NCI-H187 treated with DMSO at 0.1 percent for 48 hours (cell line): ENCODE measurements at places on chromosomes 11 and 22.

DNA sequence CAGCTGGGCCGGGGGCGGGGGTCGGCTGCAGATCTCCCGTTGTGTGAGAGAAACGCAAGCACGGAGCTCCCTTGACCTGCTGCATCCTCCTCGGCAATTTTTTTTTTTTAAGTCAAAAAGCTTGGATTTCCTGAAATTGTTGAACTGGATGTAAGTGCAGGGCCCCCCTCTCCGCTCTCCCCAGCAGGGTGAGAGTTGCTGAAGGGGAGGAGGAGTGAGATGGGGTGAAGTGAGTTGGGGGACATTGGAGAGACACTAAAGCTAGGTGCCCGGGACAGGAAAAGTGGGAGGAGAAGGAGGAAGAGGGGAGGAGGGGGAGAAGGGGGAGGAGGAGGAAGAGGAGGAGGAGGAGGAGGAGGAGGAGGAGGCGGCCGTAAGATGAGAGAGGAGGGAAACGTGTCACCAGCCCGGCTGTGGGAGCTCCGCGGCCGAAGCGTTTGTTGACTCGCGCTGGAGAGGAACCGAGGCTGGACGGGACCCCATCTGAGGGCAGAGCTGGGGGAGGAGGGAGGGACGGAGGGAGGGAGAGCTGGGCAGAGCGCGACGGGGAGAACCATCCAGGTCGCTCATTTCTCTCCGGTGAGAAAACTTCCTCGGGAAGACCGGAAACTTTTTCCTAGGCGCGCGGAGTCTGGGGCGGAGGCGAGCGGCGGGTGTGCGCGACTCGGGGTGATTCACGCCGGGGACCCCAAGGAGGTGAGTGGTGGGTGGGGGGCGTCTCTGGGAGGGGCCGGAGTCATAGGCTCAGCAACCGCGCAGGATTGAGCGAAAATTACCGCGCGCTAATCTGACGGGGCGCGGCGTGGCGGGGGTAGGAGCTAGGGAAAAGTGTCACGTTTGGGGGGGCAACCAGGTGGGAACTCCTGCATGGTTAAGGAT lies 80.2 kb downstream of the PRR5L start:
- no peak for DNase-seq

DNA sequence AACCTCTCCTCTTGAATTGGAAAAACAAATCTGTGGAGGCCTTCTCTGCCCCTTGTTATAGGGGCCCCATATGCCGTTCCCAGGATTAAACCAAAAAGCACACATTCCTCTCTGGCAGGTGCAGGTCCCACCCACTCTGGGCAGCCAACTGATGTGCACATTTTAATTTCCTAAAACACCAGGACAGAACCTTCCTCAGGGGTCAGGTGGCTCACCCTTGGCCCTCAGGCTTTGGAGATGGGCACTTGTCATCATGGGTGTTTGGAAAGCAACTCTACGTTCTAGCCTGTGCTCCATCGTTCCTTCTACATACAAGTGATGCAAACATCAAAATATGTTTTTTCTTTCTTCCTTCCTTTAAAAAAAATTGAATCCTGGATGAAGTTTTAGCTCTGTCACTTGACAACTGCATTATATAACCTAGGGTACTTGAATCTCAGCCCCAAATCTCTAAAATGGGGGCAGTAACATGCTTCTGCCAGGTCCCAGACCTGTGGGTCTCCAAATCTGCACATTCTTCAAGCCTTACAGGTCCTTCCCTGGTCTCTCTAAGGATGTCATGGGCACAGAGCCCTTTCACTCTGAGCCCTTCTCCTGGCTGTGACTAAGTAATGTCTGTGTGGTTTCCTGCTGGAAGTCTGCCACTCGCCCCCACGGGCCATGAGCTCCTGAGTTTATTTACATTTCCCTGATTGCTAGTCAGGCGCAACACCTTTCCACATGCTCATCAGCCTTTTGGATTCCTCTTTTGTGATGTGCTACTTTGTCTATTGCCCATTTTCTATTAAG lies 43.8 kb downstream of the KCNQ1OT1 start:
- DNase-seq, result no peak

DNA sequence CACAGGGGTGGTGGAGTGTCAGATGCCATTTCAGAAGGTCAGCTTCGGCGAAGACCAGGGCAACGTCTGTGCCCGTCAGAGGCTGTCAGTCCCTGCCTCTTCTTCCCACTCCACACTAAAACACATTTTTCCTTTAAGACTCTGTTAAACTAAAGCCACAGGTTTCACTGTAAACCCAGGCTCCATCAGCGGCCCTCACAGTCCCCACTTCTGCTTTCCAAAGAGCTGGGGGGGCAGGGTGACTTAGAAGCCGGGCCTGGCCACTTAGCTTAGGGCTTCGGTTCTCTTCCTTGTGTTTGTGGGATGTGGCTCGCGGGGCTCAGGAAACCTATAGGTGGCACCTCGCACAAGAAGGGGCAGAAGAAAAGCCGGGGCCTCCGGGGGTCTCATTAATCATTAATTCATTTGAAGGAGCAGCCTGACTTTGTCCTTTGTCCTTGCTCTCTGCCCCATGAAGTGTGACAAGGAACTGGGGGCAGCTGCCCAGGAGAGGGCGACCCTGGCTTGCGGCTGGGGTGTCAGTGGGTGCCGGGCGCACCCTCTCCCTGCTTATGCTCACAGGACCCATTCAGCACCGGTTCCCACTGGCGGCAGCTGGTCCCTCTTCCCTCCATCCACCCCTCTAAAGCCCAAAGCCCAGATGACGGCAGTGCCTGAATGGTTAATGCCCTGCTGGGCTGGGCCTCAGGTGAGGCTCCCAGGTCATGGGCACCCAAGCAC lies 4.1 kb downstream of the SLC25A45 start:
- DNase-seq, result no peak

DNA sequence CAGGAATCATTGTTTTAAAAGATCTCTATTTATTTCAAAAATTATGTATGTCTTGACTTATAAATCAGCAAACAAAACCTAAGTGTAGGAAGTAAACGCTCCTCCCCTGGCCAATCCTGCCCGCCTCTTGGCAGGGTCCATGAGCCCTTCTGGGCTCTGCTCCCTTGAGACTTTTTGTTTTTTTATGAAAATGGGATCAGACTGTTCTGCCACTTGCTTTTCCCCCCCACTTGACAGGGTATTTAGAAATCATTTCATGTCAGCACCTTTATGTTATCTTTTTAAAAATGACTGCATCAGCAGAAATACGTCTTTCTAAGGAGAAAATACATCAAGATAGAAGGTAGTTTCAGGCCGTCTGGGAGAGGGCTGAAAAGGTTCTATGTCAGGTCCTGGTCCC lies 35.6 kb downstream of the FBLN1 start:
- no peak for DNase-seq

DNA sequence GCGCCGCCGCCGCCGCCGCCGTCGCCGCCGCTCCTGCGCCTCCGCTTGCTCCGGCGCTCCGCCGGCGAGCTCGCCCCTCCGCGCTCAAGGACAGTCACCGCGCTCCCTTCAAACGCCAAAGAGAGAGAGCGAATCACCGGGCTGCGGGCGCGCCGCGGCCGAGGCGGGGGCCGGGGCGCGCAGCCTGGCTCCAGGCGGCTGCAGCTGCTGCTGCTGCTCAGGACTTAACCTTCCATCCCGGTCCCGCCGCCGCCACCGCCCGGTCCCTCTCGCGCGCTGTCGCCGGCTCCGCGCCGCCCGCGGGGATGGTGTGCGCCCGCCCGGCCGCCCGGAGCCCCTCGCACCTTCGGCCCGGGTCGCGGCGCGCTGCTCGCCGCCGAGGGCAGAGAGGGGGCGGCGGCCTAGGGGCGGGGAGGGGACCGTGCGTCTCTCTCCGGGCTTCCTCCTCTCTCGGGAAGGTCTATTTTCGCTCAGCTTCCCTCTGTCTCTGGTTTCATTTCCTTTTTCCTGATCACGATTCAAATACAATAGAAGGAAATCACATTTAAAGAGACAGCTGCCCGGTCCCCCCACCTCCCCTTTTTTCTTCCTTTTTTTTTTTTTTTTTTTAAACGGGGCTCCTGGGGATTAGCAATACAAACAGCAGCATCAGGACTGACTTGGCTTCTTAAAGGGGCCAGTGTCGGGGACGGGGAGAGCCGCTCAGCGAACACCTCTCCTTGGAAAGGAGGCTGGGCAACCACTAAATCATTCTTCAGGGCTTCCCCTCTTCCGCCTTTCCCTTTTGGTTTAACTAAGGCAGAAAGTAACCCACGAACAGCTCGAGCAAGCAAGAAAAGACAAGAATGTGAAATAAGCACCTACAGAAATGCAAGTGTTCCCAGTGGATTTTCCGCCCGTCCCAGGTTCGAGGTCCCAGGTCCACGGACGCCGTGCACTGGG lies 22.1 kb downstream of the LMO2 start:
- DNase-seq, result no peak

DNA sequence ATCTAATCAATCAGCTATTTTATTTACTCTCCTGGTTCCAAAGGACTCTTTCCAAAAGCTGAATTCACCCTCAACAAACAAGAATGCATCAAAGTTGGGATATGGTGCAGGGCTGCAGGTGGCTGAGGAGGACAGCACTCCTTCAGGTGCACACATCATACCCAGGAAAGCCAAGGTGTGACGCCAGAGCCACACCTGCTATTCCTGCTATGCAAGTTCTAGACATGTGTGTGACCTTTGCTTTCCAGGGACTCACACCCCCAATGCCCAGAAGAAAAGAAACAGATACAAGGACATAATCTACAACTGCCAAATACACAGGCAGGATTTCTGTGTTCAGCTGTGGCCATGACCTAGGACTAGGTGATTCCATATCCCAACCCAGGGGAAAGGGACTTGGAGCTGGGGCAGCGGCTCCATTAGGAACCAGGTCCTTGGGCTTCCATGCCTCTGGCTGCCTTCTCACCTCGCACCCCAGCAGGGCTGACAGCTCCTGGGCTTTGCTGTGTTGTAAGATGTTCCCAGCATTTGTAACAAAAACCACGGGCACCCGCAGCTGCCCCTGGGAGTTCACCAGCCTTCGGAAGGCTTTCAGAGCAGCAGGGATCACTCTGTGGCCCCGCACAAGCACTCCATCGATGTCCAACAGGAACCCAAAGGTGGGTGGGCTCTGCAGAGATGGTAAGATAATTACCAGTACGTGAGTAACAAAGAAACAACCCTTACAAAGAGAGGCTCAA lies 9.8 kb downstream of the HDHD5 start:
- no peak for DNase-seq

DNA sequence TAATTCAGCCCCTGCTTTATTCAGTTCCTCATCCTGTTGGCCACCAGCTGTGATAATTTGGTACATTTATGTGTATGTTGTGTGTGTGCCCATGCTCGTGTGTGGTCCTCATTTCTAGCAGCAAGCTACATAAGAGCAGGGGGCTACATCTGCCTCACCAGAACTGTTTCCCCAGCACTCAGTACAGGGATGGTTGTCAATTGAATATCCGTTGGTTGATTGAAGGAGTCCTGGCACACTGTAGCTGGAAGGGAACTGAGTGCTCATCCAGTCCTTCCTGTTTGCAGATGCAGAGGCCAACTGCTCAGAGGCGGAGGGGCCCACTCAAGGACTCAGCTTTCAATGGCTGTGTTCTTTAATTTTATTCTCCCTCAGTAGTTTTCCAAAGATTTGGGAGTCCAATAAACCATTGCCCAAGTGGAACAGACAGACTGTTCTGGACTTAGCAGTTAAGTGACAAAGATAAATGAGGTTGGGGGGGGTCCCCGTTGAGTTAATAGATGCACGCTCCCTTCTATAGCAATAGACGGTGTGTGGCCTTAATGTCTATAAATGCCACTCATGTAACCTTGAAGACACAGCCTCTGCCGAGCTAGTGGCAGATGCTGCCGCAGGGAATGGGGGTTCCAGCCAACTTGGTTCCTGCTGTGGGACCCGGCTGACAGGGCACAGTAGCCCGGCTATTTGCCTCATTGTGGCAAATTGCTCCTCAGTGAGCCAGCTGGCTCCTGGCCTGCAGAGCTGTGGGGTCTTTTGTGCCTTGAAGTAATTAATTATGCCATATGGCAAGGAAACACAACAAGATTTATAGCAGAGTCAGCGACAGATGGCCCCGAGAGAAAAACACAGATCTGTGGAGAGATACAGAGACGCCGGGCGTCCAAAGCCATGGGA lies 71.4 kb upstream of the GRK3 start:
- no peak for DNase-seq
